Germinal center (tissue), 1 donor: ENCODE measurements at places on chromosomes 7 and 10.

GRCh38 chr7:108335269-108335918, 120.8 kb downstream of the NRCAM start:
- no peak for DNase-seq

DNA sequence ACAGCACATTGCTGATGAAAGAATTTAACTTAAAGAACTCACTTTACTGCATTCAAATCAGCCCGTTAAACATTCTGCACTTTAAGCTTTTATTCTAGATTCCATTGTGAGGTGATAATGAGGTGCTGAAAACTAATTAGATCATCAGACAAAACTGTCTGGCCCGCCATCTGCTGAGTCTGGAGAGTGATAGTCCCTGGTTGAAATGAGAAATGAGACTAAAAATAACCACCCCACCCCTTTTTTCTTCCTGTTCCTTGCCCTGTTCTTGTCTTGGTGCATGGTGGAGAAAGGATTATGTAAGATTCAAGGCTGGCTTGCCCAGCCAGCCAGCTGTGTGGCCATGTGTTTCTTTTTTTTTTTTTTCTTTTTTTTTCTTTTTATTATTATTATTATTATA, 277.0 kb upstream of the COBL start:
- DNase-seq = no peak

- DNase-seq = no peak
These were observed 127.8 kb downstream of the RNF216 start for GRCh38 chr7:5653661-5654060.

GRCh38 chr7:13904007-13904406, 85.5 kb downstream of the ETV1 start:
- no peak for DNase-seq

- DNase-seq = no peak
These were observed 39.6 kb downstream of the JAZF1 start for GRCh38 chr7:28140979-28141378.

GRCh38 chr10:29171717-29172116, 117.2 kb upstream of the LYZL1 start:
- no peak for DNase-seq

- DNase-seq = peak; percentile 26
These were observed 51.3 kb upstream of the GPR26 start for GRCh38 chr10:123614888-123615287.

DNA sequence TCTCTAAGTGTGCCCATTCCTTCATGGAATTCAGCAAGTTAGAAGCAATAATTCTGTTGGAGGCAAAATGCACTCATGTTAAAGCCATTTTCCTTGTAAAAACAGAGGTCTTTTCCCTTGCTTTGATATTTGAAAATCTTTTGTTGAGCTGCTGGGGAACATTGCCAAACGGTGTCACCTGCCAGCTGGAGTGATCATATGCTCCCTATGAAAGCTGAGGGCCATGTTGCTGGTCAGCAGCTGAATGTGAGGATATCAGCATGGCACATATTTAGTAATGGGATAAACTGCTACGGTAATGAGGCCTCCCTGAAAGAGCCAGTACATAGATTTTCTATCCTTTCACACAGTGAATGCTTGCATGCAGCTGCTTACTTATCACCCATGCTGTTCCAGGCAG, 224.3 kb downstream of the THSD7A start:
- DNase-seq = no peak

DNA sequence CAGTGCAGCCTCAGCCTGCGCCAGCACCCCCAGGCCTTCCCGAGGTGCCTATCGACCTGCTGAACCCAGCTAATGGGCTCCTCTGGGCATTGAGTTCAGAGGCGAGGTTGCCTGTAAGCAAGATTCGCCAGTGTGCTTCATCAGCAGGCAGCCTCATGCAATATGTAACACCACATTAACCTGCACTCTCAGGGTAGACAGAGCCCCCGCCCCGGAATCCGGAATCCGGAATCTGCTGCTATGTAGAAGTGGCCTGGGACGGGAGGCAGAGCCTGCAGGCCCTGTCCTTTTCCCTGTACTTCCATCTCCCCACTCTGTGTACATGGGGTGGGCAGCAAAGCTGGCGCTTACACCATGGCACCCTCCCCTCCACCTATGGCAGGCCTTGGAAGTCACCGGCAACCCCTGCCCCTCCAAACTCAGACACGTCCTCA, 83.9 kb upstream of the RET start:
- no peak for DNase-seq

- DNase-seq = no peak
These were observed 398.4 kb downstream of the DGKB start for GRCh38 chr7:14504134-14504533.

GRCh38 chr7:54811041-54811845, 52.2 kb upstream of the SEC61G start:
- no peak for DNase-seq

DNA sequence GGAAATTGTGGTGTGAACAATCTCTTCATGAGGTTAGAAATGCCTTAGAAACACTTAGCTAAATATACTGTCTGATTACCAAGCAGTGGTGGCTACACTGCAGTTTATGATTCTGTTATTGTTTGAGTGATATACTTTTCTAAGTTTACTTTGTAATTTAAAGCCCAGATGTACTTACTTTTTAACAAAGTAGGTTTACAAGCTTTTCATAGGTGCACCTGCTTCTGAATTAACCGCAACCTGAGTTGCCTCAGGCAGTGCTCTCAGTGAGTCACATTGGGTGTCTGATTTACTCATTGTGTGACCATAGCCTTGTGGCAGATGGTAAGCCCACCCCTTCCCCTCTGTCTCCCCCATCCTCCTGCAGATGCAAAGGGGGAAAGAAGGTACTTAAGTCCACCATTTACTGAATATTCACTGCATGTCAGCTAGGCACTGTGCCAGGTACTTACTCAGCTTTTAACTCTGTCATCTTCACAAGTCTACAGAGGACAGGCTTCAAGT, 9.0 kb downstream of the MTURN start:
- no peak for DNase-seq

GRCh38 chr7:43771573-43771972, 13.1 kb downstream of the BLVRA start:
- DNase-seq = no peak

DNA sequence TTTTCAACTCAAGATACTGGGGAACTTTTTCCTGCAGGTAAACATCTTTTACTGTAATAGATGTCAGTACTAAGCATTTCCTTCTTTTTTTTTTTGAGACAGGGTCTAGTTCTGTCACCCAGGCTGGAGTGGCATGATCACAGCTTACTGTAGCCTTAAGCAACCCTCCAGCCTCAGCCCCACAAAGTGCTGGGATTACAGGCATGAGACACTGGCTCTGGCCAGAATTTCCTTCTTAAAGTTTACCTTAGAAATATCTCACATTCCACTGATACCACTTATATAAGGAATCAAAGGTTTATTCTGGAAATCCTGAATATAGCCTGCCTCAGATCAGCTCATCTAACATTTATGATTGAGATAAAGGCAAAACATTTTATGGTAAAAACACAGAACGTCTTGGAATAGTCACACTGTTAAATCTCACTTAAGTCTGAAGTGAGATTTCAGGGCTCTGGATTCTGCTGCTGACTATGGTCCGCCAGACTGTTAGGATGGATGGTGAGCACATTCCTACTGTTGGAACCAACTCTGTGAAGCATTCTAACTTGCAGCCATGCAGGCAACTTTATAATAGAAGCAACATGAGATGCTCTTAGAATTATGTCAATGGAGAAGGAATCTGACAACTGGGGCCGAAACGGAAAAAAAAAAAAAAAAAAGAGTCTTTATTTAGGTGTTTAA, 151.9 kb downstream of the ZMYND11 start:
- no peak for DNase-seq

GRCh38 chr7:129764247-129765084, 152.9 kb downstream of the NRF1 start:
- no peak for DNase-seq

GRCh38 chr10:132641401-132641800, 103.8 kb downstream of the INPP5A start:
- DNase-seq = no peak

DNA sequence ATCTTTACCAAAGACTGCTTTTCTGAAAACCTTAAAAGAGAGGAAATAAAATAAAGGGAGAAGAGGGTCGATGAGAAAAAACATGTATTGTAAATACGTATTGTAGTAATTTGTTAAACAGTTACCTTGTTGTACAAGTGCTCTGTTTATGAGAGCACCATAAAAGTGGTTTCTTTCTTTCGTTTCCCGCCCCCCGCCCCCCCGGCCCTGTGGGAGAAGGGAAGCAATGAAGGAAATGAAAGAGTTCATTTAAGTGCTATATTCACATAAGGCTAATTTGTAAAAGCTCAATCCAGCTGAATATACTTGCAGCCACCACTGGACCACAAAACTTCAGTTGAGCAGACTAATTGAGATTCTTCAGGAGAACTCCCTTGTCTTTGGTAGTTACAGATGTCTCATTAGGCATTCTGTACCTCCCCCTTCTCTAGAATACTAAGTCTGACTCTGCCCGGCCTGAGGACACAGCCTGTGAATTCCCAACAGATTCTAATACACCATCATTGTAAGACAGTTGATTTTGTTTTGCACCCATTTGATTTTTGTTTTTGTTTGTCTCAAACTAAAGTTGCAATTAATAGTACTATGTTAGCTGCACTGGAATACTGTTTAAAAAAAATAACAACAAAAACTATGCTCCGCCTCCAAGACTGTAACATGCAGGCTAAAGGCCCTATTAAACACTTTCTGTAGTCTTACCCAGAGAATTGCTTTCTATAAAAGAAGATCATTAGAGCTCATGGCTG, 124.9 kb downstream of the ARHGAP12 start:
- no peak for DNase-seq

DNA sequence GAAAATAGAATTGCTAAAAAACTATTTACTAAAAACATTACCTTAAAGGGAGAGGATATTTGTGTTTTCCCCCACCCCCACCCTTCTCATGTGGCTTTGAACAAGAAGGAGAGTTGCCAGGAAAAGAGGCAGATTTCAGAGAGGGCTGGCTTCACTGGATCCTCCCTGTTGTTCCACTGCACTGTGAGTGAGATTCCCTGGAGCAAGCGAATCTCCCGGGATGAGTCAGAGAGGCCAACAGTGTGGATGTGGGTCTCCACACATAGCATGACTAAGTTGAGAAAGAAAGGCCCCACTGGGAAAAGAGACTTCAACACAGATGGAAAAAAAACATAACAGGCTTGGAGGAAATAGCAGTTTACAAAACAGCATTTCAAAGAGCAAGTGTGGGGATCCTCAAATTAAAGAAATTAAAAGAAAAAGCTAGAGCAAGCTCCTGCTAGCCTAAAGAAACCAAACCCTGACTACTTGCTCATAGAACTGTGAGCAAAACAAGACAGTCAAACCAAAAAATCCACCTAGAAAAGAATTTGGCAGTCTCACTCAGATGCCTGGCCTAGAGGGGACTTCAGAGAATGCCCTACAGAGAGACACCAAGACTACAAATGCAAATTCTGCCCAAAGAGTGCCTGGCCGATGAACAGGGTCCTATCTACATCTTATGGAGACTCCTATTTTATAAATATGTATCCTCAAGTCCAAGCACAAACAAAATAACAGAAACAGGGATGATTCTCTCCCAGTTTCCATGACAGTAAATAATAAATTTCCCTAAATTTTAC, 3.4 kb downstream of the CAV1 start:
- no peak for DNase-seq

GRCh38 chr7:132614428-132615318, 38.4 kb upstream of the PLXNA4 start:
- peak; percentile 30 for DNase-seq

DNA sequence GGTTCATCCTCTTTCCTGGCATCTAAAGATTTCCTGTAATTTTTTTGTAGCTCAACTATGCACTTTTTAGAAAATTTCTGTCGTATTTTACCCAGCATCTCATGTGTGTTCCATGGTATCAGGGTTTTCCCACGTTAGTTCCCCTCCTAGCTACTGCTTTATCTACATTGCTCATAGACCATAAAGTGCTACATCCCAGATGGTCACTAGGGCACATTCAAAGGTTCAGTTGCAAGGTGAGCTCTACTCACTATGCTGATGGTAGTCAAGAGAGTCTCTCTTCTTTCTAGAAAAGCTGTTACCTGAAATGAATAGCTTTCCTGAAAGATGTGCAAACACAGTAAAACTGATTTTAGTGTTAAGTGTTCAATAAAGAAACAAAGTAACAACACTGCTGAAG, 33.5 kb downstream of the RELN start:
- no peak for DNase-seq

GRCh38 chr7:7768977-7769709, 50.7 kb upstream of the RPA3 start:
- no peak for DNase-seq

DNA sequence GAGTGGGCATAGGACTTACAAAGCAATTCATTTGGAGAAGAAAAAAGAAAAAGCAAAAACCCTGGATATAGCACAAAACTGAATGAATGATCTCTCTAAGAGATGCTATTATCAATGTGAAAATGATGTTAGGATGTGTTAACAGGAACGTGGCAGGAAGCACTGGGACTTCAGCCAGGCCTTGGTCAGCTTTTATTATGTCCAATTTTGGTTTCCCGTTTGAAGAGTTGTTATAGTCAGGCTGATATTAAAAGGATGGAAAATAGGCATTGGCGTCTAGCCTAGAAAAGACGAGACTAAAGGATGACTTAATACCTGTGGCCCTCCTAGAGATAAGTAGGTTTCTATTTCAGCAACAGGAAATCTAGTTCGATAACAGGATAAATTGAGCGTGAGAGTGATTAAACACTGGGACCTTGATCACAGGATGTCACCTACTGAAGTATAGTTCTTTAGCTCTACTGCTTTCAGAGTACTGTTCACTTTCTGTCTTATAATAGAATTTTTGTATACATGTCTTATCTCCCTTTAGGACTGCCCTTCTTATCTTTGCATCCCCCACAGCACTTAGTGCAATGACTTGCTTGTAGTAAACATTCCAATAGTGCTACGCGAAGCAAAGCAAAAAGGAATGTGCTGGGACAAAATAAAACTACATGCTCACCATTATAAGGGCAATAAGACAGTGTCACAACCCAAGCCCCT, 99.8 kb upstream of the AGBL3 start:
- DNase-seq = no peak

DNA sequence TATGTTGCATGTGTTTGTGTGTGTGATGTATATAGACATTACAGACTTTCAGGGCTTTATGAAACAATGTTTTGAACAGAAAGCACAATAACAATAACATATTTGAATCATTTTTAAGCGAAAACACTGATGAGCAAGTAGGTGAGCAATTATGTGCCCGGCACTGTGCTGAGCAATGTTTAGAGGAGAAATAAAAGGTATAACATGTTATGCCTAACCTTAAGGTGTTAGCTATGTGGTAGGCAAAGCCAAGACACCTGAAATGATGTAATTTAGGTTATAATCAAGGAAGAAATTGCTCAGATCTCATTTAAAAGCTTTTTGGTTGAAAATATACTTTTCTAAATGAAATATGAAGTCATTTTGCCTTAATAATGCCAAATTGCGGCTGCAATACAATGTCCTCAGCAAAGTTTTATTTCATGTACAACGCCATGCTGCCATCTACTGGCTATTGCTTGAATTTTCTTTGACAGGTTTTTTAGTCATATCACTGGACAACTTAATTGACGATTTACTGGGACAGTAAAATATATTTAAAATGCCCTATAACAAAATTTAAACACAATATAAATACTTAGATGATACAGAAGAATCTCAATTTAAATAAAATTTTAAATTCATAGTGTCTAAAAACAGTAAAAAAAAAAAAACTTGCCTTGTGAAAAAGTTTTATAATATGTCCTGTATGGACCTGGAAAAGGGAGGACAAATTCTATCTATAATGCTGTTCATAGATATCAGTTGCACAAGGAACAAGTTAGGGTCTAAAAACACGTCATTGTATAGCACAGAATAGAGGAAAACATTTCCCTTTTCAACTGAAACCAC, 131.1 kb upstream of the CDK1 start:
- peak; percentile 24 for DNase-seq
